ENCODE measurements at places on chromosomes 3 and 15.

GRCh38 chr15:43958861-43959330 is 132.1 kb downstream of the WDR76 start:
- DNase-seq, result peak; percentile 90

GRCh38 chr15:91263632-91264531 is 163.8 kb downstream of the SV2B start:
- DNase-seq, result no peak

- no peak for DNase-seq
These were observed 68.5 kb upstream of the CACNA2D3 start for GRCh38 chr3:54053882-54054281.

GRCh38 chr3:34998902-34999301 is 640.4 kb upstream of the ARPP21 start:
- DNase-seq, result no peak

DNA sequence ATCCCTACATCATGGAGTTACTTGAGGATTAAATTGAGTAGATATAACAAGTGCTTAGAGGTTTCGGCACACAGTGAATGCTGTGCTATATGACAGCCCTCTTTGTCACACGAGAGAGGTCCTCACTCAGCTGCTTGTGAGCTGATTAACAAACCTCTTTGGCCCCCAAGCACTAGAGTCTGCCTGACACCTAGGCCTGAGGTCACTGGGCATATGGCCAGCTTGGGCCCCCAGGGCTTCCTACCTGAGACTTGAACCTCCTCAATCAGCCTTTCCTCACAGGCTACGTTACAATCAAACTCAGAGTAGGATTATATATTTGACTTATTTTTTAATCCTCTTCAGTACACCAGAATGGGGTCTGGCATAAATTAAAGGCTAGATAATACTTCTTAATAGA is 88.8 kb downstream of the WDR72 start:
- DNase-seq, result no peak

DNA sequence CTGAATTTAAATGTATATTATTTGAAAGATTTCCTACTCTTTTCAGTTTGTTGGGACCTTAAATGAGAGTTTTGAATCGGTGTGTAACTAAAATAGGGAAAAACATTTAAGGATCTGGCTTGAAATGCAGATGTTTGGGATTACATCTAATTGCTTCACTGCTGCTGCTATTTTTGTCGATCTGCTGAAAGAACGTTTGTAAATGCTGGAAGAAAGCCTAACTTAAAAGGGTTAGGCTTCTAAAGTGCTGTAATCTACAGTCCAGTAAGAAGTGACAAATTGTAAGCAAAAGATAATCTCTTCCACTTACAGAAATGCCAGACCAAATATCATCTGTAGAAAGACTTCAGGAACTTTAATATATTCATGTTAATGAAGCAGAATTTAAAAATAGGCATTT is 691.6 kb downstream of the ZNF385D start:
- no peak for DNase-seq

DNA sequence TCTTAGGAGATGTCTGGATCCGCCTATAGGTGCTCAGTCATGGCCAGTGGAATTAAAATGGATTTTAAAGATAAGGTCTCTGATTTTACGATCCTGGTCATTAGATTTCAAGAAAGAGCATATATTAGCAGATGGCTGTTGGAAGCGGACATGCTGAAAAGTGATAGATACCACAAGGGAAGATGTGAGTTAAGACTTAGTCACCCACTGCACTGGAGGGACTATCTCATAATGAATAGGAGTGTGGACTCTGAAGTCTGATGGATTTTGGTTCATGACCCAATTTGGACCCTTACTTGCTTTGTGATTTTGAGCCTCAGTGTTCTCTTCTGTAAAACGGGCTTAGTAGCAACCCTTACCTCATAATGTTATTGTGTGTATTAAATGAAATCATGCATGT is 214.7 kb downstream of the CHST2 start:
- peak; percentile 54 for DNase-seq
